Activated CD8-positive, alpha-beta memory T cell treated with anti-CD3 and anti-CD28 coated beads for 1 hour (primary cell): ENCODE measurements at places on chromosomes 12 and 14.

GRCh38 chr12:15599266-15600037 is 189.7 kb downstream of the EPS8 start:
- DNase-seq, result no peak

- DNase-seq, result no peak
These were observed 131.2 kb upstream of the DYRK2 start for GRCh38 chr12:67517181-67517887.

GRCh38 chr12:51726161-51726560 is 122.4 kb downstream of the FIGNL2 start:
- DNase-seq, result no peak

- DNase-seq, result no peak
These were observed 59.7 kb downstream of the RASSF3 start for GRCh38 chr12:64670019-64670418.

- DNase-seq, result no peak
These were observed 687 bp upstream of the RPS29 start for GRCh38 chr14:49586673-49587460.

DNA sequence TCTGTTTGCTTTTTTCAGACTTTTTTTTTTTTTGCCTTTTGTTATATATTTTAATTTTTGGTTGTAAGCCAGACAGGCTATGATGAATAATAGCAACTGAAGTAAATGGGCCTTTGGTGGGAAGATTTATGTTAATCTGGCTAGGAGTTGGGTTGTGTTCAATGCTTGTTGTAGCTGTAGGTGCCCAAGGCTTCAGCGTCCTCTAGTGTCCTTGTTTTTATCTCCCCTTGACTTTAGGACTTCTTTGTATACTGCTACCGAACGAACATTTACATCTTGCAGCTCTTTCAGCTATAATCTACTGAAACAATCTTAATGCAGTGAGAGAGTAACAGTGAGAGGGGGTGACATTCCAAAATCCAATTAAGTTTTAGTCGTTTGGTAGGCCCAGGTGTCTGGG is 848.4 kb upstream of the FBXO33 start:
- no peak for DNase-seq
